ENCODE measurements at places on chromosomes 1 and 21.

DNA sequence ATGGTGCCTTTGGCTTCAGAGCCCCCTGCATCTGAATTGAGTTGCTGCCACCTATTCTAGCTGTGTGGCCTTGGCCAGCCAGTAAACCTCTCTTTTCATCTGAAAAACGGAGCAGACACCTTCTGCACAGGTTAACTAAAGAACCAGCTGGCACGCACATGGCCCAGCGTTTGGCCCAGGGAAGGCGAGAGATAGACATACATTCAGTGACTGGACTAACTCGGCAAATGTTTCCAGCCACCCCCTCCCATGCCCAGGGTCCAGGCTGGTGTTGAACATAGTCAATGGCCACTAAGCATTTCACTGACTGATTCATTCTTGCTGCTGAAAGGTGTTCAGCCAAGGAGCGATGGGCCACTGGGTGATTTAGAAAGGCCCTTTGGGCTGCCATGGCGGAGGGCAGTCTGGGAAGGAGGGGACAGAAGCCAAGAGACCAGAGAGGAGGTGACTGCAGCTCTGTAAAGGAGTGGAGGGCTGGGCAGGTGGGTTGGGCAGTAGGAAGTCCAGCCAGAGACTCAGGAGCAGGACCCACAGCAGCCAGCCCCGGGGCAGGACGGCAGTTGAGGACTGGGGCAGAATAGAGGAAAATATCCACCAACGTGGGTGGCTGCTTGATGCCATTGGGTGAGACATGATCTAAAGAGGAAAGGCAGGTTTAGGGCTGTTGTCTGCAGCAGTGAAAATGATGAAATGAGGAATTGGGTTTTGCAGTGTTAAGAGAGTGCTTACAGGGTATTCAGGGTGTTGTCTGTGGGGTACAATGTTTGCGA lies 184.3 kb downstream of the HIVEP3 start:
- DNase-seq, result no peak

DNA sequence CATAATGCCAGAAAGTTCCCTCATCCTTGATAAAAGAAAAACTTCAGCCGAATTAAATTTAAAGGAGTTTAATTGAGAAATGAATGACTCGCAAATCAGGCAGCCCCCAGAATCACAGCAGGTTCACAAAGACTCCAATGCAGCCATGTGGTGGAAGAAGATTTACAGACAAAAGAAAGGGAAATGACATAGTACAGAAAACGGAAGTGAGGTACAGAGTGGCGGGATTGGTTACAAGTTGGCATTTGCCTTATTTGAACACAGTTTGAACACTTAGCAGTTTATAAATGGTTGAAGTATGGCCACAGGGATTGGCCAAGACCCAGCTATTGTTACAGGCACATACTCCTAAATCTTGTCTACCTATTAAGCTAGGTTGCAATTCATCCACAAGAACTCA lies 46.6 kb downstream of the HIVEP3 start:
- no peak for DNase-seq

DNA sequence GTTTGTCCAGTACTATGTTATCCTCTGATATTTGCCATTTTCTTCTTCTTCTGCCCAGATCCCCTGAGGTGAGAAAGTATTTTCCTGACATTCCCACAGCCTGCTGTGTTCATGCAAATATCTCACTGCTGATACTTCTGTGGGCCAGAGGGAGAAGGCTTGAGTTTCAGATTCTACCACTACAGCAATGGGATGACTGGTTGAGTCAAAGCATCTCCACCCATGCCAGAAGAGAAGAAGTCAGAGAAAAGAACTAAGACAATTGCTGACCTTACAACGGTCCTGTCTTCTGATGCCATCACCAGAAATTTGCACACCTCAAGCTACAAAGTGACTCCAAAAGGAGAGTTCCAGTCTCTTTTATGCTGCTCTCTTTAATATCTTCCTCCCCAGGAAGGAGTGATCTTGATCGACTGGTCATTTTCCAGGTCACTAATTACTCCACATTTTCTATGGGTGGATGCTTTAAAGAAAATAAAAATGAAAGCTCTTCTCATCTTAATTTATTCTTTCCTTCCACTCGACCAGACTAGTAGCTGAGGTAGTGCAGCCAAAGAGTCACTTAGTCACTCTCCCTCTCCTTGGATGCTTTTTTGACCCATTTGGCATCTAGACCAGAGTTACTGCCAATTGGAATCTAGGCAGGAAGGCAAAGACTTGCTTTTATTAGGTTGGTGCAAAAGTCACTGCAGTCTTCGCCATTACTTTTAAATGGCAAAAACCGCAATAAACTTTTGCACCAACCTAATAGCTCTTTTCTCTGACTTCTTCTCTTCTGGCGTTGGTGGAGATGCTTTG lies 195.1 kb downstream of the PTPRC start:
- no peak for DNase-seq

DNA sequence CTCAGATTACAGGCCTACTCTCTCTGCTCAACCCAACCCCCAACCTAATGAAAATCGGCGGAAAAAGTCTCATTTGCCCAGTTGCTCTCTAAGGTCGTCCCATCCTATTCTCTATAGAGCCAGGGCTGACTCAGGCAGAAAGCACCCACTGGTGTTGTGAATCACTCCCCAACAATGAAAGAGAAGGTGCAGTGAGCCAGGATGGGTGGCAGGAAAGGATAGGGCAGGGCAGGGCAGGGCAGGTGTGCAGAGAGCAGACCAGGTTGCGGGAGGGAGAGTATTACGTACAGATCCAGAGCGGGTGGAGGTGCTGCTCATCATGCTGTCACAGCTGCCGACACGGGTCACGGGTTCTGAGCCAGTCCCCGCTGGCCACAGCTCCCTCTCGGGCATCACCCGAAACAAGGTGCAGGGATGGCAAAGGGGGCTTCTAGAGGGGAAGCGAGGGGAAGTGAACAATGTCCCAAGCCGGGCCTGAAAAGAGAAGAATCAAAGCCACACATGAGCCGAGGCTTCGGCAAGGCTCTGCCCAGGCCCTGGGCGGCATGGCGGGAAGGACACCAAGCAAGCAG lies 5.3 kb downstream of the C1orf116 start:
- peak; percentile 79 for DNase-seq

- no peak for DNase-seq
Observed at GRCh38 chr1:21590126-21590880, 78.9 kb downstream of the RAP1GAP start.

DNA sequence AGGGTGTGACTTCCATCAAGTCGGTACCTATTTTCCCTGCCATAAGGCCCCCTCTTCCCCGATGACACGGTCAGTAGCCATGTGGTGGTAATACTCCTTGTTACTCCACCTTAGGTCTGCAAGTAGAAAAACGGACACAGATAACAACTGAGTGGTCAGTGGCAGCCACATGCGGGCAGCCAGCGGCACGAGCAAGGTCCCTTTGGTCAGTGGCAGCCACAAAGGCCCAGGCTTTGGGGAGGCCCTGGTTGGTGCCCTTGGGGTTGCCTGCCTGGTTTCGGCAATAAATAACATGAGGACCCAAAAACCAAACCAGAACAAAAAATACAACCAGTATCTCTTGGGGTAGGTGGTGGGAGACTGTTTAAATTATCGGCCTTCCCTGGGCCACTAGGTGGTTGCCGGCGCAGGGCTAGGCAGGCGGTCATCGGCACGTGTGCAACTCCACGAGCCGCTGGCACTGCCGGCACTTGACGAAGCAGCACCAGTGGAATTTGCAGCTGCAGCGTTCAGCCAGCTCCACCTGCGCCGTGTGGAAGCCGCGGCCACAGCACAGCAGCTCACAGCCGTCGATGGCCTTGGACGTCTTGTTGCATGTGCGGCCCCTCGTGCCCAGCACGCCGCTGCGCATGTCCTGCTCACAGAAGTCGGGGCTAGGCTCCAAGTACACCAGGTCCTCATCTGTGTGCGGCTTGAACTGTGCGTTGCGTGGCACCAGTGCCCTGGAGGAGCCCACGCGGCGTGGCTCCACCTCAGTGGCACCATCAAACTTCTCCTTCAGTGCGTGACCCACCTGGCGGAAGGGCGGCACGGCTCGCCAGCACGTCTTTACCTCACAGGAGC lies 23.1 kb downstream of the WNT4 start:
- no peak for DNase-seq

DNA sequence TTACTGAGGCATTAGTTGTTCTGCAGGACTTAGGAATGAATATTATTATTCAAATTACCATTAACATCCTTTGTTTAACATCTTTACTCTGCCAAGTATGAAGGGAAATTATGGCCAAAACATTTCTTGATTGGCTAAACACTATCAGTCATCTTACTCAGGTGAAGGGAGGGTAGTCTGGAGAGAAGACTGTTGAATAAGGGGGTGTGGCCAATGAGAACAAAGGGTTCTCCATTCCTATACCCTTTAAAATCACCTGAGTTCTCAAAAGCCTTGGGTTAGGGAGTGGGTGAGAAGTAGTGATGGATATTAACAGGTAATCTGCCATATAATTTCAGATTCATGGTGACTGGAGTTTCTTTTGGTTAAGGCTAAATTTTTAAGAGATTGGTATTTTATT lies 19.3 kb downstream of the CRYZL1 start:
- no peak for DNase-seq

DNA sequence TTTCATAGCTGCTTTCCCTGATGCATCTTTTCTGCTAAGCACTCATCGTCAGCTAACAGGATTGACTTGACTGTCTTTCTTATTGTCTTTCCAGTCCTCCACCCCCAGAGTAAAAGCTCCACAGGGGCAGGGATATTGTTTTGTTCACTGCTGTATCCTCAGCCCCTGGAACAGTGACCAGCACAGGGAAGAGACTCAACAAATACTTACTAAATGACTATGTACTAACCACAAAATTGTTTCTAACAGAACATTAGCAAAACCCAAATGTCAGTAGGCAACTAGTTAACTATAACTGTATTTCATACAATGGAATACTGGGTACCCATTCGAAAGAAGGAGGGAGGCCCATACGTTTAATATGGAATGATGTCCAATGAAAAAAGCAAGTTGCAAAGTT lies 53.0 kb downstream of the BCAR3 start:
- DNase-seq, result no peak

DNA sequence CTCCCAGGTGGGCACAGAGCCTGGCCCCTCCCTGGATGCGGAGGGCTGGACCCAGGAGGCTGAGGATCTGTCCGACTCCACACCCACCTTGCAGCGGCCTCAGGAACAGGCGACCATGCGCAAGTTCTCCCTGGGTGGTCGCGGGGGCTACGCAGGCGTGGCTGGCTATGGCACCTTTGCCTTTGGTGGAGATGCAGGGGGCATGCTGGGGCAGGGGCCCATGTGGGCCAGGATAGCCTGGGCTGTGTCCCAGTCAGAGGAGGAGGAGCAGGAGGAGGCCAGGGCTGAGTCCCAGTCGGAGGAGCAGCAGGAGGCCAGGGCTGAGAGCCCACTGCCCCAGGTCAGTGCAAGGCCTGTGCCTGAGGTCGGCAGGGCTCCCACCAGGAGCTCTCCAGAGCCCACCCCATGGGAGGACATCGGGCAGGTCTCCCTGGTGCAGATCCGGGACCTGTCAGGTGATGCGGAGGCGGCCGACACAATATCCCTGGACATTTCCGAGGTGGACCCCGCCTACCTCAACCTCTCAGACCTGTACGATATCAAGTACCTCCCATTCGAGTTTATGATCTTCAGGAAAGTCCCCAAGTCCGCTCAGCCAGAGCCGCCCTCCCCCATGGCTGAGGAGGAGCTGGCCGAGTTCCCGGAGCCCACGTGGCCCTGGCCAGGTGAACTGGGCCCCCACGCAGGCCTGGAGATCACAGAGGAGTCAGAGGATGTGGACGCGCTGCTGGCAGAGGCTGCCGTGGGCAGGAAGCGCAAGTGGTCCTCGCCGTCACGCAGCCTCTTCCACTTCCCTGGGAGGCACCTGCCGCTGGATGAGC lies 34.2 kb downstream of the TRIM11 start:
- DNase-seq, result no peak

DNA sequence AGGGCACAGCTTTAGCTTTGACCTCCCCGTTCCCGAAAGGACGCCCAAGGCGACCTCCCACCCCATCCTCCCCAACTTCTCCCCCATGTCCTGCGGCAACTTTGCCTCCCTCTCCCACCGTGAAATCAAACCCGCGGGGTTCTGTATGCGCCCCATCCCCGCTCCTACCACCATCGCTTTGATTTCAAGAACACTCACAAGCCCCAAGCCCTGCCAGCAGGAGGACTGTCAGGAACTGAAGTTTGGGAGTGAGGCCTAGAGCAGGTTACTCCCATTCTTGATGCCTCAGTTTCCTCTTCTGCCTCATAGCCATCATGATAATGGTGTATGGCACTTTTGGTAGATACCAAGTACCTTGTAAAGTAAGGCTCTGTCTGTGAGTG lies 2.3 kb downstream of the PTPRU start:
- DNase-seq, result no peak

- no peak for DNase-seq
Observed at GRCh38 chr1:162323023-162323422, 53.6 kb downstream of the SPATA46 start.

GRCh38 chr1:24742090-24742938 lies 2.9 kb upstream of the CLIC4 start:
- no peak for DNase-seq

DNA sequence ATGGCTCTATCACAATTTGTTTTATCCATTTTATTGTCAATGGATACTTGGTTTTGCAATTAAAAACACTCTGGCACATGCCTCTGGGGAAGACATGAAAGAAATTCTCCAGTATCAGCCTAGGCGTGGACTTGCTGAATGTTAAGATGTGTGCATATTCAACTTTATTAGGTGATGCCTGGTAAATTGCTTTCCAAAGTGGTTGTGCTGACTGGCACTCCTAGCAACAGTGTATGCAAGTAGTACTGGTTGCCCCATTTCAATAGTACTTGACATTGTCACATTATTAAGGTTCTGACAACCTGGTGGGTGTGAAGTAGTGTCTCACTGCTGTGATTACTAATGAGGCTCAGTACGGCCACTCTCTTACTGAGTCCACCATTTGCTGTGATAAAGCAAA lies 48.1 kb downstream of the BEND5 start:
- DNase-seq, result no peak

GRCh38 chr1:94866164-94866807 lies 46.1 kb downstream of the SLC44A3 start:
- DNase-seq, result no peak

DNA sequence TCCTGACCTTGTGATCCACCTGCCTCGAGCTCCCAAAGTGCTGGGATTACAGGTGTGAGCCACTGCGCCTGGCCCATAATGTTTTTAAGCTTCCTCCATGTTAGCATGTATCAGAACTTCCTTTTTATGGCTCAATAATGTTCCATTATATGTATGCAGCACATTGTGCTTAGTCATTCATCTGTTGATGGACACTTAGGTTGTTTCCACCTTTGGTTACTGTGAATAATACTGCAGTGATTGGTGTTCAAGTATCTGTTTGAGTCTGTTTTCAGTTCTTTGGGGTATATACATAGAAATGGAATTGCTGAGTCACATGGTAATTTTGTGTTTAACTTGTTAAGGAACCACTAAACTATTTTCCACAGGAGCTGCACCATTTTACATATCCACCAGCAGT lies 17.7 kb downstream of the CMPK1 start:
- no peak for DNase-seq

All from MG63 (cell line).